Right ventricle myocardium inferior (tissue), 1 donor: ENCODE measurements at places on chromosomes 7 and 10.
A peak's percentile ranks its signal among the peaks of the same experiment; 100 is the strongest.

DNA sequence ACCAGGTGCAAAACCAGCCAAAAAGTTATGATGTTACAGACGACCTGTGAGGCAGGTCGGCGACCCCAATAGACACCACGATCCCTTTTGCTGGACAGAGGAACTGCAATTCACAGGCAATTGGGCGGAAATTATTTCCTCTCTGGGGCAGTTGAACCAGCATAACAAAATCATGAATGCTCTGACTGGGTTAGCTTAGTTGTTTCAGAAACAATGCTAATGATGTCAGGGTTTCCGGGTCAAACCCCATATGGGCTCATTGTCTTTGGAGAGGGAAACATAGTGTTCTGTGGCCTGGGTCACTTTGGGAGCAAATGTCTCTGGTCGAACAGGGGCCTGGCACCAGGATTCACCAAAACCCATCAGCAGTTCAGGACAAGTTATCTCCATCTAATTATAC lies 669.1 kb upstream of the NRP1 start:
- DNase-seq = no peak

GRCh38 chr10:44961931-44962750 lies 2.5 kb downstream of the RASSF4 start:
- peak; percentile 21 for DNase-seq

- DNase-seq = no peak
Measured at GRCh38 chr7:118306771-118307170, 82.3 kb downstream of the ANKRD7 start.

- peak; percentile 59 for DNase-seq
Measured at GRCh38 chr7:1928645-1929348, 258.7 kb downstream of the ELFN1 start.

DNA sequence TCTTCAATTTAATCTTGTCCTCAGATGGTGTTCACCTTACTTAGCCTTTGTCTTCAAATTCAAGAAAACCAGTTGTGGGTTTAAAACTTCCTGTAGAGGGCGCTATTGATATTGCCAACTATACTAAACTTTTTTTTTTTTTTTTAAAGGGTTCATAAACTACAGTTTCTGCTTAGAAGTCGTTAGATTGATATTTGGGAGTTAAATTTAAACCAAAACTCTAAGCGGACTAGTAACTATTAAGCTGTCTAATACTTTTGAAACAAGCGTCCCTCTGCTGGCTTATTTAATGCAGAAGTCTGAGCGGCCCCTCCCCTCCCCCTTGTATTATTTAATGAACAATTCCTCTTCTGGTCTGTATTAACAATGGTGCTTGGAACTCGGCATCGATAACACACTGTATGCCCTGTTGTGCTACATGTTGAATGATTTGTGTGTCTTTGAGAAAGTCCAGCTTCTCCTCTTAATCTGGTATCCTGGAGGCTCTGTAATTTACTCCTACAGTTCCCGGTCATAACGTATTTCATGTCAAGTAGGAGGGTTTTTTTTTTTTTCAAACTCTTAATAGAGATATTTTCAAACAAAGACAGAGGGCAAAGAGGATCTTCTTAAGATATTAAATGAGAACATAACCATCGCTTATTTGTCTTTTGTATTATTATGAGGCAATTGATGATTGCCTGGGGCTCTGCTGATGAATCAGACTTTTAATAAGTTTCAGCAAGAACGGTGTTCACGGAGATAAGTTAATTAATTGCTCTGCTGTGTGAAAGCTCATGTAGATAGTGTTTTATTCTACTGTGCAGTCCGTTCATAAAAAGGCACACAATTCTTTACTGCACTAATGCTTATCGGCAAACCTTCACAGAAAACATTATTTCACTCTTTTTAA lies 22.6 kb upstream of the CREB5 start:
- DNase-seq = no peak
